Fibroblast of pulmonary artery (primary cell): ENCODE measurements at places on chromosomes 13 and 19.

- no peak for DNase-seq
These were observed 19.1 kb upstream of the EBI3 start for GRCh38 chr19:4210166-4210731.

DNA sequence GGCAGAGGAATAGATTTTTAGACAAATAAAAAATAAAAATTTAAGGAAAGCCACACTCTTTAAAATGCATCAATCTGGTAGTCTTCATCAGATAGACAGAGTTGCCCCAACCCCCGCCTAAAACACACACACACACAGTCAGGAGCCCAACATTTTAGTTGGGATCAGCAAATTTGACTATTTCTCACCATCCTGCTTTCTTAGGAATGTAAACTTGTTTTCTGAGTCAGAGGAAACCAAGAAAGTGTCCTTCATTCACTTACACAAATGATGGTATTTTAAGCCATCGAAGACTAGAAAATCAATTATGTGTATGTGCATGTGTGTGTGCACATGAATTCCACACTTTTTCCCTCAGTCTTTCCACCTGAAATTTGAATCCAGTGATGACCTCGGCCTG, 1657.5 kb downstream of the SLITRK1 start:
- no peak for DNase-seq

DNA sequence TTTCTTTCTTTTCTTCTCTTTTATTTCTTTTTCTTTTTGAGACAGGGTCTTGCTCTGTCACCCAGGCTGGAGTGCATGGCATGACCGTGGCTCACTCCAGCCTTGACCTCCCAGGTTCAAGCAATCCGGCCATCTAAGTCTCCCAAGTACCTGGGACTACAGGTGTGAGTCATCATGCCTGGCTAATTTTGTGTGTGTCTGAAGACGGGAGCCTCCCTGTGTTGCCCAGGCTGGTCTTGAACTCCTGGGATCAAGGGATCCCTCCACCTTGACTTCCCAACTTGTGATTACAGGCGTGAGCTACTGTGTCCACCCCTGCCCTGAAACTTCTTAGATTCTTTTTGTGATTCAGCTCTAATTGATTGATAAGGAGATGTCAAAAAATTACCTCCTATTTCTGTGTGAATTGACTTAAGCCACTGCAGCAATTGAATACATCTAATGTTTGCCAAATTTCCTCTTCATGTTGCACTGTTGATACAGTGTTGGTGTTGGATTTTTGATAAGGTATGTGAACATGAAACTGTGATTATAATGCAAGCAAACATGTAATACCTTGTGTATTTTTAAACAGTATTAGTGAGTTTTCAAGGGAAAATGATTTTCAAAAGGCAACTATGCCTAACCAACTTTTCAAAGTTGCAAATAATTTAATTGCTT, 22.6 kb downstream of the KLF5 start:
- no peak for DNase-seq

- peak; percentile 0 for DNase-seq
These were observed 1220.5 kb downstream of the PCDH17 start for GRCh38 chr13:58852076-58852475.

DNA sequence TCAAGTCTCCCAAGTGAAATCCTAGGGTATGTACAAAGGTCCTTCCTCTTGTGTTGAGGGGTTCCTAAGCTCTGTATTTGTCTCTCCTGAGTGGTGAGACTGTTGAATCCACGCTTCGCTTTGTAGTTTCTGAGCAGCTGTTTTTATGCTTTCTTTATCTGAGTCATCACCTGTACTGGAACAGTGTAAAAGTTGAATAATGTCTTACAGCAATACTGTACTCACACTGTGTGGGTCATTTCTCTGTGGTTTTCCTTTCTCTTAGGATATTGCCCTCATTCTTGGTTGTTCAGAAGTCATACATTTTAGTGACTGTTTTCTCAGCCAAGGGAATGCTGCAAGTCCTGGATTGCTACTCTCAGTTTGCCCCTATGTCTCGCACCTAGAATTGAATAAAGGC, 1596.6 kb downstream of the SLITRK5 start:
- DNase-seq: no peak

DNA sequence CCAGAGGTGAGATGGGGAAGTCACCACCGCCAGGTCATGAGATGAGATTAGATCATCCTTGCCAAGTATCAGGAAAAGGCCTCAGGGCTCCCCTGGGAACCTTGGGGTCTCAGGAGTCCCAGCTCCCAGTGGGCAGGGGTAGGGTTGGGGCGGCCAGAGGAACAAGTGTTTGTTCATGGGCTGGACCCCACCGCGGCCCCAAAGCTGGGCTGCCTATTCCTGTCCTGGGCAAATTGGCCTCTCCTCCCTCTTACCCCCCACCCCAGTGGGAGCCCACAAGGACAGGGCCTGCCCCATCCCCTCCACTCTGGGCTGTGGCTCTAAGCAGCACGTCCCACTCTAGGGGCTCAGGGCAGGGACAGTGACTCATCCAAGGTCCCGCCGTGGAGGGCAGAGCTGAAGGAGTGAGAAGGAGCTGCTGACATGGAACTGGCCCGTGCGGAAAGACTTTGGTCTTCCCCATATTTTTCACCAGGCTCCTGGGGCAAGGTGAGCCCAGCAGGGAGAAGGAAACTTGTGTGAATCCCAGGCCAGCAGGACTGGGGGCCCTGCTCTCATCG, 4.0 kb upstream of the HCN2 start:
- no peak for DNase-seq

- DNase-seq: no peak
These were observed 106.9 kb downstream of the KLF12 start for GRCh38 chr13:74027161-74027779.

- no peak for DNase-seq
These were observed 43.0 kb upstream of the CSNK1A1L start for GRCh38 chr13:37148501-37148900.

DNA sequence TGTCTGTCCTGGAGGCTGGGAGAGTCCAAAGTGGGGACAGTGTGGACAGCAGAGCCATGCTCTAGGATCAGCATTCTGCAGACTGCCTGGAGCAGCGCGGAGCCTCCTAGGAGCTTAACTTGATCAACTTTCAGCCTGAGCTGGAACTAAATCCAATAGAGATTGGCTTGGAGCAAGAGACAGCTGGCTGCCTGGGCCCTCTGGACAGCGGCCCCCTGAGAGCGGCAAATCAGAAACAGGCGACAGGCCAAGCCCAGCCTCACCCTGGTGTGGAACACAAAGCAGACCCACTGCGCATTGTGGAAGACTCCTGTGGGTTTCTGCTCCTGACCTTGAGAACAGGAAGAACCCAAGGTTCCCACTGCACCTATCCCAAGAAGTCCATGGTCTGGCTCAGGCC, 462.2 kb downstream of the TSHZ3 start:
- no peak for DNase-seq

GRCh38 chr19:50258918-50259372, 55.5 kb downstream of the MYH14 start:
- no peak for DNase-seq

- DNase-seq: peak; percentile 44
These were observed 342.7 kb downstream of the TBC1D4 start for GRCh38 chr13:75139291-75139690.

DNA sequence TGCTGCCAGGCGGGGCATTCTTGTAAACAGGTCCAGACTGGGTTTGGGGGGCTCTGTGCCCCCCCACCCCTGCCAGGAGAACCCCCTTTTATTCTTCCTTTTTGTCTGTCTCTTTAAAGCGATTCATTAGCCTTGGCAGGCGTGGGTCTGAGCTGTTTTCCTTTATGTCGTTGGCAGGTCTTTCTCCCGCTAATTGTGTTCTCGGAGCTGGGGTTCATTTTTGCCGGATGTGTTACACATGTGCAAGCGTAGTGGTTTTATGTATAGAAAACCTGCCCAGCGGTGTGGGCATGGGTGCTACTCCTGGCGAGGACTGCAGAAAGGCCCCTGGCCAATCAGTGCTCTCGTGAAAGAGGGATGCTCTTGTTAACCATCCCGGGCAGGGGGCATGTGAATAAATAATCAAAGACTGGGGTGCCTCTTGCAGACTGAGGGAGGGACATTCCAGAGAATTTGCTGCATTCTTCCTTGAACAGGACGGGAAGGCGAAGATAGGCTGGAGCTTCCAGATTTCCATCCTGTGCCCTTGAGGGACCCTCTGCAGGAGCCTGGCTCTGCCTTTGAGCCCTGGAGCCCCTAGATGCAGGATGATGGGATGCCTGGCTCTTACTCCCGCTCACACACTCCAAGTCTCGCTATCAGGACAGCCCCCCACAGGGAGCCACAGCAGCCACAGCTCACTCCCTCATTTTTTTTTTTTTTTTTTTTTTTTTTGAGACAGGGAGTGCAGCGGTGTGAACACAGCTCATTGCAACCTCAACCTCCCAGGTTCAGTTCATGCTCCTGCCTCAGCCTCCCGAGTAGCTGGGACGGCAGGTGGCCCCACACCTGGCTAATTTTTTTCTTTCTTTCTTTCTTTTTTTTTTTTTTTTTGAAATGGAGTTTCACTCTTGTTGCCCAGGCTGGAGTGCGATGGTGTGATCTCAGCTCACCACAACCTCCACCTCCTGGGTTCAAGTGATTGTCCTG, 14.1 kb downstream of the CARM1 start:
- no peak for DNase-seq

- peak; percentile 60 for DNase-seq
These were observed 21.5 kb downstream of the CPT1C start for GRCh38 chr19:49712397-49712859.

DNA sequence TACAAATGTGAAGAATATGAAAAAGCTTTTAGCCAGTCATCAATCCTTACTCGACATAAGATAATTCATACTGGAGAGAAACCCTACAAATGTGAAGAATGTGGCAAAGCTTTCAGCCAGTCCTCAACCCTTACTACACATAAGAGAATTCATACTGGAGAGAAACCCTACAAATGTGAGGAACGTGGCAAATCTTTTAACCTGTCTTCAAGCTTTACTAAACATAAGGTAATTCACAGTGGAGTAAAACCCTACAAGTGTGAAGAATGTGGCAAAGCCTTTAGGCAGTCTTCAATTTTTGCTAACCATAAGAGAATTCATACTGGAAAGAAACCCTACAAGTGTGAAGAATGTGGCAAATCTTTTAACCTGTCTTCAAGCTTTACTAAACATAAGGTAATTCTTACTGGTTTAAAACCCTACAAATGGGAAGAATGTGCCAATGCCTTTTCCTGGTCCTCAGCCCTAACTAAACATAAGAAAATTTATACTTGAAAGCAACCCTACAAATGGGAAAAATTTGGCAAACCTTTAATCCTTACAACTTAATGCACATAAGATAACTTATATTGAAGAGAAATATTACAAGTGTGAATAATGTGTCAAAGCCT, 74.1 kb upstream of the ZNF681 start:
- peak; percentile 0 for DNase-seq

- DNase-seq: peak; percentile 57
These were observed 803.6 kb downstream of the DIAPH3 start for GRCh38 chr13:59360108-59360507.

DNA sequence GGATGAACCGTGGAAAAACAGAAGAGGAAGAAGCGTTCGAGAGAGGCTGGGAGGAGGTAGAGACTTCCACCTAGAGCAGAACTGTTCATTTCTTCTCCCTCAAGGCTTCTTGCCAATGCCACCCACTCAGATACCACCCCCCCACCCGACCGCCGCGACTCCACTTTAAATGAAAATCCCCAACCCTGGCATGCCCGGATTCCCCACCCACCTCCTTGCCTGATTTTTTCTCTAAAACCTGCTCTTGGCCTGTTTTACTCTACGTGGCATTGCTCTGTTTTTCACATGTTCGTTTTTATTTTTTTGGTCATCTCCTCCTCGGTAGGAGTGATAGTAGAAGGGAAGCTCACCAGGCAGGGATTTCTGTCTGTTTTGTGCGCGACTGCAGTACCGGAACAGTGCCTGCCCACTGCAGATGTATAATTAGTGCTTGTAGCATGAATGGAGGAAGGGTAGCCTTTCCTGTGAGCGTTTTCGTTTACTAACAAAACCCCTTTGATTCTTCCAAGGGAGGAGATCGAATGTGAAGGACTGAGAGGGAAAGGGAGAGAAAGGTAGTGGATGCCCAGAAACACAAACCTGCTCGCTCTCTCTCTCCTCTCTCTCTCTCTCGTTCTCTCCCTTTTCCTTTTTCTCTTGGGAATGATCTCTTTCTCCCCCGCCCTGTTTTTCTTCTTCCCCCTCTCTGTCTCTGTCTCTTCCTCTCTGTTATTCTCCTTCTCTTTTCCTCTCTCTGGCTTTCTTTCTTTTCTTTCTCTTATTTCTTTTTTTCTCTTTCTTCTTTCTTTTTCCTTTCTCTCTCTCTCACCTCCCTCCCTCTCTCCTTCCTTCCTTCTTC, 2.2 kb downstream of the CD70 start:
- DNase-seq: no peak

- peak; percentile 17 for DNase-seq
These were observed 736 bp downstream of the SMAD9 start for GRCh38 chr13:36919171-36919832.

GRCh38 chr19:845707-846521, 5.1 kb downstream of the PRTN3 start:
- DNase-seq: no peak

DNA sequence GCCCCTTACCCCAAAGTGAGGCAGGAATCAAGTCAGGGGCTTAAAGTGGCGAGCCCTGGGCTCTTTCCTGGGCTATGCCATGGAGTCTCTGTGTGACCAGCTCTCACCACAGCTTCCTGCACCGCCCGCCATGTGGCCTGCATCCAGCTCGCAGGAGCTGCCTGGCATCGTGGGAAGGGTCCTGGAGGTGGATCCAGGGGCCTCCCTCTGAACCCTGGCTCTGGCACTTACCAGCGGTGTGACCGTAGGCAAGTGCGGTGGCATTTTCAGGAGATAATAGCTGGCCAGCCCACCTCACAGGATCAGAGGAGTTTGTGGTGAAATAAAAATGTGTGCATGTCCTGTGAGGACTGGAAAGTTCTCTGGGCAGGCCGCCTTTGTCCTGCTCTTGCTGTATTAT, 26.0 kb downstream of the DHRS12 start:
- no peak for DNase-seq

DNA sequence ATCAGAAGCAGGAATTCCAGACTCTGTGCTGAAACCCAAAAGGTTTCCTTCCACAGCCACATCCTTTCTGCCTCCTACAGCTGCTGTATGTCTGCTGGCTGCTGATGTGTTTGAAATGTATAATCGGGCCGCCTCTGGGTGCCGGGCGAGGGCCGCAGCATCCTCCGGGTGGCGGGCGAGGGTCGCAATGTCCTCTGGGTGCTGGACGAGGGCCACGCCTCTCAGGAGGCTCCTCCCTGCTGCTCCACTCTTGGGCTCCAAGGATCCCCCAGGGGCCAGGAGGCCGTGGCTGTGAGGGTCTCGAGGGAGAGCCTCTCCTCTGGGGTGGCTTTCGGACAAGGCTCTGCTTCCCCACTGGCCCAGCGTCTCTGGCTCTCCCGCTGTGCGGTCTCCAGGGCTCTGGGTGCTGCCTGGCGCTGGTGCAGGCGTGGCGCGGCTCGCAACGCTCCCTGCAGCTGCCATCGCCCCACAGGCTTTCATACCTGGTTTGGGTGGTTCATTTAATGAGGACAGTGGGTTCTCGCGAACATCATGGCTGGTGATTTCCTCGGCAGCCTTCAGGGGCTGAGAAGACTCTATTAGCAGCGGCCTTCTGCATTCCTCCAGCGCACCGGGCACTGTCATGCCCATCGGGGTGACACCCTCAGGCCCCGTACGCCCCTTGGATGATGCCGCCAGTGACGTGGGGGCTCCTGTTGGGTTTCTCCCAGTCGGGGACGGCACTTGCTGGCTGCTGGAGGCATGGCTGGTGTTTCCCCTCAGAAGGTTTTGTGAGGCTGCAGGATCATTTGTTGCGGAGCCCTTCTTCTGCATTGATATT, 41.8 kb upstream of the GRTP1 start:
- DNase-seq: no peak
